Choroid plexus epithelial cell (primary cell): ENCODE measurements at places on chromosomes 1 and 21.

- DNase-seq: peak; percentile 5
Measured at GRCh38 chr1:38360807-38361206, 314.2 kb upstream of the POU3F1 start.

DNA sequence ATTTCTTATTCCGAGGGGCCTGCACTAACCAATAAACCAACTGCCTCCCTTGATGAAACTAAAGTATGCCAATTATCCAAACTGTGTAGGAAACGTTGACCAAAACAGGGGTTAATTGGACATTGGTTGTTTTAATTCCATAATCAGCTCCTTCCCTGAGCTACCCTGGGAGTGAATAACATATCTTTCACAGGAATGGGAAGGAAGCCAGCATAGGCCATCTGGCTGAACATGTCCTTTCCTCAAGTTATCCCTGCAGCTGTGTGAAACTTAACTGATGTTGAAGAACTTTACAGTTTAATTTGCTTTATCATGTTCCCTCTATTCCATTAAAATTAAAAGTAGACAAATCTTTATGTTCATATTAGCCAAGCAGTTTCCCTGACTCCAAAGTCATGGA, 75.4 kb downstream of the NRIP1 start:
- peak; percentile 63 for DNase-seq

DNA sequence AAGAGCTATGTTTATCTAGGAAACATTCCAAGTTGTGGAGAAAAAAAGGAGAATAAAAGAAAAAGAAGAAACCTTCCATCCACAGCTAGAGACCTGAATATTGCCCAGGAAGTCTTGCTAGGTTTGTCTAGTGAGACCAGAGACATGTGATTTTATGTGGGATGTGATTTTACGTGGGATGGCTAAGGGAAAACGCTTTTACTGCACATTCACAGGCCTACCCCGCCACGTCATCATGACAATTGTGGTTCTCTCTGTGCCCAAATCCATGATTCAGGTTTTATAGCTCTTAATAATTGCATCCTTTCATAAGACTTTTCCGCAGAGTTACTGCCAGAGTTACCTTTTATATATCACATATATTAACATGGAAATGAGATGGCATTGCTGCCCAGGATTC, 86.4 kb upstream of the SSX2IP start:
- DNase-seq: no peak

DNA sequence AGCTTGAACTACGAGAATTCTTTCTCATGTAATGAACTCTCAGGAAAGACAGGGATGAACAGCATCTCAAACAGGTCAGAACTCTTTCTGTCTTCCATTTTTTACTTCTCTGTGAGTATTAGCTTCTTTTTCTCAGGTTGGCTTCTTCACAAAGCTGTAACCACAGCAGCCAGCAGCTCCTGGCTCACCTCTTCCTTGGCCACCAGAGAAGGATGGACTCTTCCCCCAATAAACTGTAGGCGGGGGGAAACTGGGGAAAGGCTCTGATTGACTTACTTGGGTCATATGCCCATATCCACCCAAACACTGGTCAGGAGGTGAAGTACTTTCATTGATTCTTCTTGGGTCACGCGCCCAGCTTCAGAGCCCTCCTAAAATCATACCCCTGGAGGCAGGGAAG, 14.4 kb upstream of the ENAH start:
- no peak for DNase-seq

DNA sequence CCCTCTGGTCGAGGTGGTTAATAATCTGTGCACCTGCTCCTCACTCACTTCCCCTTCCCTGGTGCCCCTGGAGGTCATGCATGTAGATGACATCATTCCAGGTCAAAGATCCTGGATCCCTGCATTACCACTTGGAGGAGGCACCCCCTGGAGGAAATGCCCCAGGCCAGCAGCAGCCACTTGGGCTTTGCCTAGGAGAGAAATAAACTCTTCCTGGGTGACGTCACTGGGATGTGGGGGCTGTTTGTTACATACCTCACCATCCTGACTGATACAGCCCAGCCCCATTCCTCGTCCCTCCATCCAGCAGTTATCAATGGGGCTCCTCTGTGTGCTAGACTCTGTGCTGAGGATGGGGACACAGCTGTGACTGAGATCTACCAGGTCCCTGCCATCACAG, 433.6 kb downstream of the PTPRU start:
- no peak for DNase-seq

- DNase-seq: no peak
Measured at GRCh38 chr1:168627370-168627769, 51.0 kb downstream of the XCL1 start.

- peak; percentile 60 for DNase-seq
Measured at GRCh38 chr1:6868660-6869380, 83.6 kb downstream of the CAMTA1 start.

- peak; percentile 38 for DNase-seq
Measured at GRCh38 chr1:154962156-154962749, 671 bp upstream of the PYGO2 start.

- DNase-seq: peak; percentile 48
Measured at GRCh38 chr1:222095606-222096475, 354.0 kb upstream of the DUSP10 start.

GRCh38 chr1:97562081-97562480, 358.8 kb downstream of the DPYD start:
- DNase-seq: no peak

- no peak for DNase-seq
Measured at GRCh38 chr1:232591344-232591743, 38.6 kb downstream of the SIPA1L2 start.

- DNase-seq: no peak
Measured at GRCh38 chr1:170730438-170730837, 66.5 kb downstream of the PRRX1 start.

DNA sequence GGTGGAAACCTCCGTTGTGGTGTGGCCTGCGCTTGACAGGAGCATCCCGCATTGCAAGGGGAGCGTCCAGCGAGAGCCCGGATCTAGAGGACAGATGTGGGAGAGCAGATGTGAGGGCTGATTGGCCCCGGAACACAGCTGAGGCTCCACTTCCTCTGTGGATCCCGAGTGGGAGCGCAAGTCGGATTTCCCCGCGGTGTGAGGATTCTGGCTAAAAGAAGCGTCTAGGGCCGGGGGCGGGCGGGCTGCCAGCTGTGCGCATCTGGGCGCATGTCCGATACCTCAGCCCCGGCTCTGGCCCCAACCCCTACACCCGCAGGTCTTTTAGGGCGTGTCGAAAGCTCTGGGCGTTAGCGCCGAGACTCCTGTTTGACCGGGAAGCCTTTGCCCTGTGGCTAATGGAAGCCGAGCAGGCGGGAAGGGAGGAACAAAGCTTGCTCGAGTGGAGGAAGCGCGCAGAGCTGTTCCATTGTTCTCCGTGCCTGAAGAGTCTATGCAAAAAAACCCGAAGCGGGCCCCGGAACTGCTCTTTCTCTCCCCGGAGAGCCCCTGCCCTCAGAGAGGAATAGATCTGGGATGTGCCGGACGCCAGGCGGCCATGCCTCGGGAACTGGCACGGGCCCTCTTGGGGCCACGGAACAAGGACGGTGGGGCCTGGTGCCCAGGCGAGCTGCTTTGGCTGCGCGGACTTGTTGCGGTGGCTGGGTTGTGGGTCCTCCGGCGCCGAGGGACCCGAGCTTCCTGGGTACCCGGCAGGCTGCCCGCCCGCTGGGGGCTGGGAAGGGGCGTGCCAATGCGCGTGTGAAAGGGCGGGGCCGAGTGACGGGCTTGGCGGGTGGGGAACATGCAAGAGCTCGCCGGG, 111.1 kb downstream of the NAV1 start:
- peak; percentile 84 for DNase-seq

GRCh38 chr1:16093611-16094010, 20.2 kb upstream of the FAM131C start:
- no peak for DNase-seq

DNA sequence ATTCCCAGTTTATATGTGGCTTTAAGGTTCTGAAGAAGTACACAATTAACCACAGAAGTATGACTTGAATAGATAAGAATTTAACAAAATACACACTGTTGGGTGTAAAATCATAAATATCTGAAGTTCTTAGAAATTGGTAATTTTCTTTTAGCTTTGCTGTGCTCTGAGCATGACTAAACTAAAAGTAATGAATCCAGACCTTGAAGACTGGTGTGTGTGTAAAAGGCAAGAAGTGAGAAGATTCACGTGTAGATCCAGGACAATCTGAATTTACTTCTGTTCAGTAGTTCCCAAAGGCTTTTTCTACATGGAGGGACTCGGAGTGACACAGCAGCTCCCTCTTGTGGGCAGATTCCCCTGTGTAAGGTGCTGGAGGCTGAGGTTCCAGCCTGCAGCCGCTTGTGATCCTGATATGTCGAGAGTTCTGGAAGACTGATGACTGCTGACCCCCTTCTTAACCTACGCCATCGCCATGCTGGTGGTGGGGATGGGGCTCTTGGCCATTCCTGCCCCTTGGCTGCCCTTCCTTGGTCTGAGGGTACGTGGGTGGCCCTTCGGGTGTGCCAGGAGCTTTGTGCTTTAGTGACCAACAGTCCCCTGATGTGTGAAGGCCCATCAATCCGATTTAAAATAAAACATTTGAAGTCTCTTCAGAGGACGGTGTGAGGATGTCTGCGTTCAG, 62.7 kb downstream of the ADARB1 start:
- DNase-seq: peak; percentile 95

- peak; percentile 36 for DNase-seq
Measured at GRCh38 chr1:156838972-156839371, 19.9 kb downstream of the INSRR start.

DNA sequence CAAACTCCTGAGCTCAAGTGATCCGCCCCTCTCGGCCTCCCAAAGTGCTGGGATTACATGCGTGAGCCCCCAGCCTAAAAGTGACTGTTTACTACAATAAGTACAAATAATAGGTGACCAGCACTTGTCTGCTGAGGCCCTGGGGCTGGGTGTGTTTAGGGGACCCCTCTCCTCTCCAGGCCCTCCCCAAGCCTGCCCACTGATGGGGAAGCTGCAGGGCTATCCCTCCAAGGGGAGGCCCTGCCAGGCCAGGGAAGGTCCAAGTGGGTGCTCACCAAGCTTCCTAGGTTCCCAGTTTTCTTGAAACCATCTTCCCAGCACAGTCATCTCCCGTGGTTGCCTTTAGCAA, 60.7 kb downstream of the H3-3A start:
- no peak for DNase-seq

GRCh38 chr1:3034728-3035562, 13.7 kb downstream of the ACTRT2 start:
- DNase-seq: no peak

DNA sequence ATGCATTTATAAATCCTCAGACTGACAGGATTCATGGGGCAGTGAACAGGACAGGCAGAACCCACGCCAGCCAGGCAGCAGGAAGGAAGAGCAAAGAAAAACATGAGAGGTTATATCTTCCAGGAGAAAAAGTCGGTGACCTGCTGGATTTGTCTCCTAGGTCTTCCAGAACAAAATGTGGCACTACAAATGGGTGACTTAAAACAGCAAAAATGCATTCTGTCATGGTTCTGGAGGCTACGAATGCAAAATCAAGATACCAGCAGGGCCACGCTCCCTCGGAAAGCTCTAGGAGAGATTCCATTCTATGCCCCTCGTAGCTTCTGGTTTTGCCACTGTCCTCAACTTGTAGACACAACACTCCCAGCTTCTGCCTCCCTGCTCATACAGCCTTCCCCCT, 63.4 kb downstream of the PSMG1 start:
- DNase-seq: no peak

GRCh38 chr1:225480825-225481434, 53.1 kb upstream of the LBR start:
- peak; percentile 55 for DNase-seq

GRCh38 chr1:99621340-99621901, 24.5 kb upstream of the PALMD start:
- no peak for DNase-seq

DNA sequence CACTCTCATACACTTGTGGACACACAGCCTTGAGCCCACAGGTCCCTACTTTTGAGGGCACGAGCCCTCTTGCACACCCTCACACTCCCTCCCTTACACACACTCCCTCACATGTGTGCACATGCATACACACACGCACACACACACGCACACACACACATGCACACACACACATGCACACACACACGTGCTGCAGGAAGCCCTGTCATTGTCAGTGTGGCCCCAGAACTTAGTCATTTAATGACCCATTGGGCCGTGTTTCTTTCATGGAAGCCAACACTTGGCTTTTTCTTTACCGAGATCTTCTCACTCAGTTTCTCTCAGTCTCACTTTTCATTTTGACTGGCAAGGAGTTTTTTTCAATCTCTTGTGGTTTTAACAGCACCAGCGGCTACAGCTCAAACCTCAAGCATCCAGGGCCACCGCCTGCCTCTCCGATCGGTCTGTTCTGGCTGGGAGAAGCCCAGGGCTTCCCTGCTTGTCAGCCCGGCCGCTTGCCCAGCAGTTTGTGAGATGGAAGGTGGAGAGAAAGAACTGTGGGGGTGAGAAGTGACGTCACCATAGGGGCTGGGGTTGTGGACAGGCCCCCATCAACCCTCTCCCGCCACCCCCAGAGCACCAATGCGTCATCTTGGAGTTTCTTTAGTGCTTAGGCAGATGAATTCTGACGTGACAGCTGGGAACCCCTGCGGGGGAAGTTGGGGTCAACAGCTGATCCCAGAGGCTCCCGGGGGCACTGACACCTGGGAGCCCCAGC, 15.8 kb upstream of the TNFRSF8 start:
- peak; percentile 47 for DNase-seq

GRCh38 chr1:88655685-88656299, 28.3 kb upstream of the PKN2 start:
- DNase-seq: peak; percentile 61

DNA sequence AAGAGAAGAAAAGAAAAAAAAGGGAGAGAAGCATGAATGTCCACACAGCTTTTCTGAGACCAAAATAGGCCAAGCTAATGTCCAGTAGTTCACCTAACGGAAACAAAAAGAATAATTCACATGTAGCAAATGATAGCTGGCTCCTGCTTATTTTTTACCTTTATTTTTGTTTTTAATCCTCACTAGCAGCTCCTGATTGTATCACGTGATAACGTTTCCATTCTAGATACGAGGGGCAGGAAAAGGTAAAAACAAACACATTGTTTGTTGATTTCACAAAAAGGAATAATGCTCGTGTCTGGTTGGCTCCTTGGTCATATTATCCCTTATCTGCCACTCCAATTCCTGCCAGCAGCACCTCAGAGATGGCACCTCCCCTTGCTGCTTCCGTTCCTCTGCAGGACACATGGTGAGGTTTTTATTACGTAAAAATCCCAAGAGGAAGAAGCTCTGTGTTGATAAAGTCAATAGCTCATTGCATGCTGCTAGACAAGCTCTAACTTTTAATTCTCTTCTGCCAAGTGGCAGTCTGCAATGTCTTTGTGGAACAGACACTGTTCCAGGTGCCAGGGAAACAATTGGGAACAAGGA, 201.7 kb downstream of the CRB1 start:
- DNase-seq: no peak

GRCh38 chr1:196105901-196106300, 502.3 kb downstream of the KCNT2 start:
- DNase-seq: no peak

- no peak for DNase-seq
Measured at GRCh38 chr1:62327360-62328055, 8.3 kb upstream of the KANK4 start.

- DNase-seq: no peak
Measured at GRCh38 chr1:43933386-43934100, at the start of gene ARTN. ARTN (plus strand) TSS chr1:43933801; CDS start chr1:43935657, 1,856 bp downstream.

- no peak for DNase-seq
Measured at GRCh38 chr1:151509350-151510019, 1.7 kb upstream of the CGN start.

GRCh38 chr1:245934409-245934808, 572.7 kb downstream of the SMYD3 start:
- DNase-seq: no peak
